ENCODE measurements at places on chromosomes 2 and 18.
A peak's percentile ranks its signal among the peaks of the same experiment; 100 is the strongest.

DNA sequence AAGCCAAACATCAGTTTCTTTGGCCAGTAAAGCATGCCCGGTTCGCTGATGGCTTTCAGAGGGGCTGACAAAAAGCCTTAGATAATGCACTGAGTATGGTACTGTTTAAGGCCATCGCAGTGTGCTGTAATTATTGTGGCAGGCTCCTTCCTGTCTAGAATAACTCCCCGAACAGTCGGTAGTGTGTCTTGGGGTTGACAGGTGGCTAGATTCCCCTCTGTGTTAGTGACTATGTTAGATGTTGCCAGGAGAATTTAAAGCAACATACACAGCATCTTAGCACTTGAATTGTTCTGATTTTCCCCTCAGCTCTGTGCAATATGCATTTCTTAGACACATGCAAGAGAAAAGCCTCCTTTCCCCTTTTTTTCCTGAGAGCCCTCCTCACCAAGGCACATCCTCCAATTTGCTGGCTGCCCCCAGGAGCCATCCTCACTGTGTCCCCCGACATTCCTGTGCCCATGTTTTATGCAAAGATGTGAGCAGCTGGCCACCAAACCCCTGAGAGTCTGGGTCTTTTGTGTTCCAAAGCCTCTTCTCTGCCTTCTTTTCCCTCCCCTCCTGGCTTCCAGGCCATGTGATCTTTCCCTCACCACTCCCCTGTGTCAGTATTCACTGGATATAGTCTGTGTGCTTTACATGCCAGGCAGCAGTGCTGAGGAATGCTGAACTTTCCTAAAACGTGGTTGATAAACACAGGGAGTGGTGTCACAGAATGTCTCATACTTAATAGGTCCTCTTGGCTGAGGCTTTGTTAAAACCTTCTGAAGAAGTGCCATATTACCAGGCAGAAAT lies 331.5 kb downstream of the HRH4 start:
- DNase-seq = no peak

DNA sequence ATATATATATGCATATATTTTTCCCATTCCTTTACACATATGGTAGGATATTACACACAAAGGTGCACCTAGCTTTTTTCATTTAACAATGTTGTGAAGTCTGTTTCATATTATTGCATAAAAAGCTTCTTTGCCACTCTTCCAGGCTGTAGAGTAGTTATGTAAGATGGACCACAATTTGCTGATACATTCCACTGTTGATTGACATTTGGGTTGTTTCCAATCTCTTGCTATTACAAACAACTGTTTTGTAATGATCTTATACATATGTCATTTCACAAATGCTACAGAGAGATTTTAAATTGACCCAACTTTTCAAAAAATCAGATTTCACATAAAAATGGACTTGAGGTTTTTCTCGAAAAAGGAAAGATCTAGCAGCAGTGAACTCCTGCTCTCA lies 301.4 kb downstream of the CDCA7 start:
- DNase-seq = peak; percentile 23

DNA sequence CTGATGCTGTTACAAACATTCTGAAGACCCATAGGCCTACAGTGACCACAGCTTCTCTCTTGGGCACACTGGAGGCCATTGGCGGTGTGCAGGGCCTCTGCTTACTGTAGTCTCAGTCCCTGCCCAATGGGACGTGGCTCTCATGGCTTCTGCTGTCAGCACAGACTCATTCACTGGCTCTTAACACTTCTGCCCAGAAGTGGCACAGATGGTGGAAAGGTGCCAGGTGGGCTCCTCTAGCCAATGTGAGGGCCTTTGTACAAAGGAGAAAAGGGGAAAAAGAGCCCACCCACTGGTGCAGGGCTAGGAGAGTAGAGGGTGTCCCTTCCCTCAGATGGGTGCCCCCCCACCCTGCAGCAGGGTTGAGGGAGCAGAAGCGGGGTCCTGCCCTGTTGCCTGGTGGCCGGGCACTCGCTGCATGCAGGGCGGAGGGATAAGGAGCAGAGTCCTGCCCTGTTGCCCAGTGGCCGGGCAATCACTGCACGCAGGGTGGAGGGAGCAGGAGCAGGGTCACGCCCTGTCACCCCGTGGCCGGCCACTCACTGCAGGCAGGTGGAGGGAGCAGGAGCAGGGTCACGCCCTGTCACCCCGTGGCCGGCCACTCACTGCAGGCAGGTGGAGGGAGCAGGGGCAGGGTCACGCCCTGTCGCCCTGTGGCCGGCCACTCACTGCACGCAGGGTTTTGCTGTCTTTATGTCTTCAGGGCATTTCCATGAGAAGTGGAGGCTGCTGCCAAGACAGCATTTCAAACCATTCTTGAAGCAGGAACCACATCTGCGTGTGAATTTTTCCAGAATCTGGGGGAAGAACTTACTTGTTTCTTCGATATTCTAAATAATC lies 20.0 kb downstream of the LRRFIP1 start:
- no peak for DNase-seq

- DNase-seq = peak; percentile 40
Measured at GRCh38 chr18:57921708-57922107, 118.6 kb upstream of the ATP8B1 start.

DNA sequence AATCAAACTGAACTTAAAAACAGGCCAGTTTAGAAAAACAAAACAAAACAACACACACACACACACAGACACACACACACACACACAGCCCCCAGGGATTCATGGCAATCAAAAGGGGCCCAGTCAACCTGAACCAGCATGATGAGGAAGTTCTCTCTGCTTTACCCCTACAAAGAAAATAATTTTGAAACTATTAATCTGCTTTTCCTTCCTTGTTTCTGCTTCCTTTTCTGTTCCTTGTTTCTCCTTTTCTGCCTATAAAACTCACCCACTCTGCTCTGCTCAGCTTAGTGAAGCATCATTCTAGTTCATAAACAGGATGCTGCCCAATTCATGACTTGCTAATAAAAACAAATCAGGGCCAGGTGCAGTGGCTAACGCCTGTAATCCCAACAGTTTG lies 203.1 kb downstream of the RAB3GAP1 start:
- no peak for DNase-seq

- no peak for DNase-seq
Measured at GRCh38 chr2:33024758-33025157, 78.0 kb downstream of the LTBP1 start.

DNA sequence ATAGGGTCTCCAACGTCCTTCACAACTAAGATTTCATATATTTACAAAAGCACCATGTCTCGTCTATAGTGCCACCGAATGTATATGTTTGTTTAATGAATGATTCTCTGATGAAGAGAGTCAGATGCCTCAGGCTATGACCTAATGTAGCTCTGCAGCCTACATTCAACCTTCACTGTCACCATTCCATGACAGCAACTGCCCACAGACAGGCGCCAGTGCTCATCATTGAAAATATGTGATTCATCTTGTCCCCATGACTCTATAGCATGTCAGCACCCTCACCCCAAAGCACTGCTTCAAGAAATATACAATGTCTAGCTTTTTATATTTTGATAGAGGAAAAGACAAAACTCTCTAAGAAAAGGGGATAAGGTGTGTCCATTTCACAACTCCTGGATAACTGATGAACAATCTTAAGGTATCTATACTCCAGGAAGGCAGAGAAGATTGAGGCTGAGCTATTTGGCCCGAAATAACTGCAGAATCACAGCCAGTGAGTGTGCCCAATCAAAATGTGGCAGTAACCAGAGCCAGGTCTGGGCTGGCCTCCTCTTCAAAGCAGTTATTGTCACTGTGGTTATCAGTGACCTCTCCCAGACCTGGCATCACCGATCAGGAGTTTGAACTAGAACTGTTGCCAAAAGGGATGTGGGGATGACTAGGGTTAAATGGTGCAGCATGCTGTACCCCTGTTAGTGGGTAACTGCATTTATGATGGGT lies 246.6 kb downstream of the SETBP1 start:
- DNase-seq = peak; percentile 18

- DNase-seq = peak; percentile 18
Measured at GRCh38 chr18:32386471-32386870, 84.2 kb downstream of the GAREM1 start.
